ENCODE measurements at places on chromosomes 12 and 14.

- DNase-seq, result no peak
Measured at GRCh38 chr12:80625901-80626300, 81.5 kb upstream of the MYF6 start.

DNA sequence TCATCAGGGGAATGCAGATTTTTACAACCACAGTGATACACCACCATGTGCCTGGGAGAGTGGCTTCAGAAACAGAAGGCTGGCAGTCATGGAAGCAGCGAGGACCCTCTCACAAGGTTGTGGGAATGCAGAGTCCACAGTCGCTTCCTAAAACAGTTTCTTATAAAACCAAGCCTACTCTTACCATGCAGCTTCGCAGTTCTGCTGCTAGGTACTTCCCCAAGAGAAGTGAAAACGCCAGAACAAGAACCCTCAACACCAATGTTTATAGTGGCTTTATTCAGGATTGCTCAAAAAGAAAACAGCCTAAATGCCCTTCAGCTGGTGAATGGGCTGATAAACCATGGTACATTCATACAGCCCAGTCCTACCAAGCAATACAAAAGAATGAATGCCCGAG lies 87.2 kb downstream of the DDX51 start:
- DNase-seq, result no peak

DNA sequence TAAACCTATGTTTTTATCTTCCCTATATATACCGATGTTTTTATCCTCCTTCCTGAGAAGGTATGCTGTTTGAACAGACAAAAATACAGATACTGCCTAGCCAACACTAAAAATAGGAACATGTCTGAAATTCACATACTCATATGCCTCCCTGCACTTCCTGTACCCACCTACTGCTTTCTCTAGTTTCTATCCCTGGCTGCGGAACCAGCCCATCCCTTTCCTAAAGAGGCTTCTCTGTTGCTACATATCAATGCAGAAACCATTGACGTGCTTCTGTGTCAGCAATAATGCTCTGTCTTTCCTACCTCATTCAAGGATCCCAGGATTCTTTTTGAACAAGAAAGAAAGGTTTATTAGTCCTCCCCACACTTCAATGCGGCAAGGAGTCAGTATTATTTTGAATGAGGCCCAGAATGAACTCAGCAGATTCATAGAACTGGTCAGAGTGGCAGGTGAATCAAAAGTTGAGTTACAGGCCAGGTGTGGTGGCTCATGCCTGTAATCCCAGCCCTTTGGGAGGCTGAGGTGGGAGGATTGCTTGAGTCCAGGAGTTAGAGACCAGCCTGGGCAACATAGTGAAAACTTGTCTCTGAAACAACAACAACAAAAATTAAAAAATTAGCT lies 67.8 kb upstream of the NAP1L1 start:
- no peak for DNase-seq

GRCh38 chr14:46480817-46481216 lies 170.8 kb downstream of the RPL10L start:
- peak; percentile 77 for DNase-seq

DNA sequence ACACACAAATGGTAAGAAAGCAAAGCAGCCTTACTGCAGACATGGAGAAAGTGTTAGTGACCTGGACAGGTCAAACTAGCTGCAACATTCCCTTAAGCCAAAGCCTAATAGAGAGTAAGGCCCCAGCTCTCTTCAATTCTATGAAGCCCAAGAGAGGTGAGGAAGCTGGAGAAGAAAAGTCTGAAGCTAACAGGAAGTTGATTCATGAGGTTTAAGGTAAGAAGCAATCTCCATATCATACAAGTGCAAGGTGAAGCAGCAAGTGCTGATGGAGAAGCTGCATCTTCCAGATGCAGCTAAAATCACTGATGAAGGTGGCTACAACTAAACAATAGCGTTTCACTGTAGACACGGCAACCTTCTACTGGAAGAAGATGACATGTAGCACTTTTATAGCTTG lies 53.5 kb downstream of the PPP1R12A start:
- no peak for DNase-seq

- no peak for DNase-seq
Measured at GRCh38 chr12:42617622-42618021, 28.1 kb upstream of the PRICKLE1 start.

DNA sequence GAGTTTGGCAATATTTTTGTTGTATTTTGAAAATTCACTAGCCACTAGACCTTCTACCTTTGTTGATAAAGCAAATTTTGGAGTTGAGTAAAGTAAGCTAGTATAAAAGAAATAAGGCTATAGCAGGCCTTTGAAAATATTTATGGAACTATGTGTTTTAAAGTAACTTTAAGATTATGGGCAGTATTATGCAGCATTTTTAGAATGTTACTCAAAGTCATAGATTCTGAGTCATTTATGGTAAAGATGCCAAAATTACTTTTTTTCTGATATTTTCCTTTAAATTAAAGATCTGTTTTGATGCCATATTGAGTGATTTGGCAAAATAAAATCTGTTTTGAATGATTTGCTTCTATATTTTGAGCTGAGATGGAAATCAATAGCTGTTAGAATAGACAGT lies 57.2 kb downstream of the SYNE2 start:
- no peak for DNase-seq

DNA sequence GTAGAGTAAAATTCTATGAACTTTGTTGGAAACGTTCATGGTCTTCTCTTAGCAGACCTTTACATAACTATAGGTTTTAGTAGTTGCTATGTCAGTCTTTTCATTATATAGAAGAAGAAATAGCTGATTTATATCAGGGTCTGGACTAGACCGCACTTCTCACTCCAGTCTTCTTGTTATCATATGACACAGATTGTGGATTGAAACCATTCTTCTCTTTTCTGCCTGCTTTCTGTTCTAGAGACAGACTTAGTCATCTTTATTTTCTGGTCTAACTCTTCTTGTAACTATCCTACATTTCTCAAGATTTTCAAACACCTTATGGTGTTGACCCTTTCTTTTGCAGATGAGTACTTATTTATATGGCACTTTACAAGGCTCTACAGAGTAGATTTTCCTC lies 55.7 kb downstream of the PCNX1 start:
- no peak for DNase-seq

DNA sequence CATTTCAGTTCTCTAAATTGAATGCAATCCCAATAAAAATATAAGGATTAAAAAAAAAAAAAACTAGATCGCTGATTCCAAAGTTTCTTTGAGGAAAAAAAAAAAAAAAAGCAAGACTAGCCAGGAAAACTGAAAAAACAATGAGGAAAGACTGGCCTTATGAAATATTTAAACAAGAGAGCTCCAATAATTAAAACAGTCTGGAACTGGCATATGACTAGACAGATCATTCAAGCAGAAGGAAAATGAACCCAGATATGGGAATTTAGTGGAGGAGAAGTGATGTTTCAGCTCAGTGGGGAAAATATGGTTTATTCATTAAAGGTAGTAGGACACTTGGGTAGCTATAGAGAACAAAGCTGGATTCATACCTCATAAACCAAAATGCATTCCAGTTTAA lies 42.0 kb upstream of the TBC1D15 start:
- DNase-seq, result no peak

DNA sequence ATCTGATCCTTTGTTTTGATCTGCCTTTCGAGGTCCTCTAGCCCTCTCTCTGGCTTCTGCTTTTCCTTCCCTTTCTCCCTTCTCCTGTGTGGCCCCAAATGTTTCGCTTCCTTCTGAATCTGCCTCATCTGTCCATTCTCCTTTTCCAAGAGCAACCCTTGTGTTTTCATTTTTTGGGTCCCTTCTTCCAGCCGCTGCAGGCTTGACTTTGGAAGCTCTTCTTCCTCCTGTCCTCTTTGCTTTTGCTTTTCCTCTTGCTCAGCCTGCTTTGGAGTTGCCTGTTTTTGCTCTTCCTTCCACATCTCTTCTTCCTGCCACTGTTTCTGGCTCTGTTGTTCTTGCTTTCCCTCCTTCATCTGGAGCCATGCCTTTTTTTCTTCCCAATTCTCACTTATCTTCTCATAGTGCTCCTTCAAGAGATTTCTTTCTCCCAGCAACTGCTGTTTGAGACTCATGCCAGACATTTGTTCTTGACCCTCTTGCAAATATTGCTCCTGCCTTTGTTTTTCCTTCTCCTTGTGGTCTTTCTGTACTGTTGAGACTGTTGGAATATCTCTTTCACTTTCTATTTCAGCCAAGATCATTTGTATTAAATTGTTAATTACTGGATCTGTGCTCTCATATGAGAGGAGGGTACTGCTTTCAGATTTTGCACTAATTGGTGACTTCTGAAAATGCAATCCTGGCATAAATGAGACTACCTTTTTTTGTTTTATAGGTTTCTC lies 42.4 kb downstream of the FAM186A start:
- no peak for DNase-seq

- no peak for DNase-seq
Measured at GRCh38 chr12:58046271-58046670, 104.9 kb downstream of the ATP23 start.

- DNase-seq, result no peak
Measured at GRCh38 chr12:132390287-132391076, 61.1 kb upstream of the GALNT9 start.

GRCh38 chr12:132772606-132773005 lies 11.0 kb upstream of the ANKLE2 start:
- DNase-seq, result no peak

DNA sequence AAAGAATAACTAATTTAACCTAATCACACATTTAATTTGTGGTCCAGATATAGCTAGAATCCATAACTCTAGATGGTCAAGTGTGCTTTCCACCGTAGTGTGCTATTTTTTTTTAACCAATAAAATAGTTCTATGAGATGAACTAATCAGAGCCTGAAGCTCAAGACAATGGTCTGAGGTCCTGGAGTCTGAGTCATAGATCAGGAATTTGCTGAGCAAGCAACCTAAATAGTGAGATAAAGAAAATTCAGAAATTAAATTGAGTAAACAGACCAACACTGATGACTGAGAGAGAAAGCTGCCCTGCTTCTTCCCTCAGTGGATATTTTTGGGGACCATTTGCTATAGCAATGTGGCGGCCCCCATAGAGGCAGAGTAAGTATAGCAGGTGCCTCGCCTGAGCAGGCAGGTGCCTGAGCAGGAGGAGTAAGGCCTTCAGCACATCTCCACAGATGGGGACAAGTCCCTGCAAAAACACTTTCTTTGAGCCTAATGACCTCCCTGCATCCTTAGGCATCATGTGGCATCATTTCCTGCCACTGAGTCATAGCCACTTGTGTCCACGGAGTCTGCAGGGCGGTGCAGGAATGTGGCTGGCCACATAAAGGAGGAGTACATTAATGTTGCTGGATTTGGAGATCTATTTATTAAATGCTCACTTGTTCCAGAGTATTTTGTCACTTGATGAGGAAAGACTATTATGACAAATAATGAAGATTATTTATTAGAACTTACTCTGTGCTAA lies 13.9 kb upstream of the CLEC4E start:
- DNase-seq, result no peak

- DNase-seq, result no peak
Measured at GRCh38 chr14:101820283-101820798, 58.8 kb downstream of the PPP2R5C start.

GRCh38 chr14:73888971-73889370 lies 2.3 kb downstream of the ZNF410 start:
- no peak for DNase-seq

GRCh38 chr14:50821510-50822464 lies 9.2 kb downstream of the NIN start:
- DNase-seq, result peak; percentile 80

GRCh38 chr12:110931315-110931728 lies 10.9 kb upstream of the MYL2 start:
- DNase-seq, result no peak

DNA sequence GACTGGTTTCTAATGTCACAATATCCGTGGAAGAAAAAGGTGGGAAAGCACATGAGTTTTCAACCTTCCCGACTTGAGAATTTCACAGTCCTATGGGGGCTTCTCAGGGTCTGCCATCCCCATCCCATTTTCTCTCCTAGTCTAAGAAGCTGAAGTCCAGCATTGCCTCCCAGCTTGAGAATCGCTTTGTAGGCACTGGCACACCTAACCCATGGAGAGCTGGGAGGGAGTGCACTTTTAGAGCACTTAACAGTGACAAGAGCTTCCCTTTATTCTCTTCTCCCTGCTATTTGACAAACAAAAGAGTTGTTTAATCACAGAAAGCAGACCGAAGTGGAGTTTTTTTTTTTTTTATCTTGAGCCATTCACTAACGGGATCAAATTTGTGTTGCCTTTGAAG lies 22.8 kb upstream of the SRRM4 start:
- DNase-seq, result no peak

GRCh38 chr14:80850197-80850814 lies 91.2 kb downstream of the CEP128 start:
- DNase-seq, result peak; percentile 71

DNA sequence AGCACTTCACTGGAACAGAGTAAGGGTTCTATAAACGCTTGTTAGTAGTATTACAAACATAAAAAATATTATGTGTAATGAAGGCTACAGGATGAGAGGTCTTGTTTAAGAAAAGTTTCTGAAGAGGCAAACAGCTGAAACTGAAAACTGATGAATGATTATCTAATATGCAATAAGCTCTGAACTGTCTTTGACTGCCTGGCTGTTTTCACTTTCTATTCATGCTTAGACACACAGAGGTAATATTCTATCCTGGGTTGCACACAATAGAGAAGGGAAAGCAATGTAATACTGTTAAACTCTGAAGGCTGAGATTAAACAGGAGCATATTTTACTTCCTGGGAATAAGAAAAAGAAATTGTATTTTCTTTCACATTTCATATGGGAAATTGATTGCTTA lies 251.3 kb downstream of the ALX1 start:
- DNase-seq, result no peak

GRCh38 chr12:57760347-57760982 lies 5.6 kb downstream of the MARCHF9 start:
- no peak for DNase-seq

DNA sequence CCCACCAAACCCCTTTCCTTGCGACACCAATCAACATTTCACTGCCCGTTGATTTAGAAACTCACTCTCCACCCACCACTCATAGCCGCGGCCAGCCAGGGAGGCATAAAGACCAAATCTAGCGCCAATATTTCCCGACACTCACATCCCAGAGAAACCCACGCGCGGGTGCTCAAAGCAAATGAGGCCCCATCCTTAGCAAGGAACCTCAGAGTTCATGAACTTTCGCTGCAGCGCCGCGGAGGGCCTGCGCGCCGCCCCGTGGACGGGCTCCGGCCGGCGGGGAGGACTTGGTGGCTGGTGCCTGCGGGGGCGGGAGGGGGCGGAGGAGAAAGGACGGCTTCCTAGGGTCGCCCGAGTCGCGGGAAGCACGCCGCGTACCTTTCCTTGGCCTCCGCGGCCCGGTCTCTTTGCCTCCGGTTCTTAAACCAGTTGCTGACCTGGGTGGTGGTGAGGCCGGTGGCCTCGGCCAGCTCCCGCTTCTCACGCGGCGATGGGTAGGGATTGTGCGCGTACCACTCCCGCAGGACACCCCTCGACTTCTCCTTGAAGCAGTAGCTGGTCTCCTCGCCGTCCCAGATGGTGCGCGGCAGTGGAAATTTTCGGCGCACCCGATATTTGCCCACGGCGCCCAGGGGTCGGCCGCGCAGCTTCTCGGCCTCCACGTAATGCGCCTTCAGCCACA lies 886 bp downstream of the SIX1 start:
- DNase-seq, result peak; percentile 22

DNA sequence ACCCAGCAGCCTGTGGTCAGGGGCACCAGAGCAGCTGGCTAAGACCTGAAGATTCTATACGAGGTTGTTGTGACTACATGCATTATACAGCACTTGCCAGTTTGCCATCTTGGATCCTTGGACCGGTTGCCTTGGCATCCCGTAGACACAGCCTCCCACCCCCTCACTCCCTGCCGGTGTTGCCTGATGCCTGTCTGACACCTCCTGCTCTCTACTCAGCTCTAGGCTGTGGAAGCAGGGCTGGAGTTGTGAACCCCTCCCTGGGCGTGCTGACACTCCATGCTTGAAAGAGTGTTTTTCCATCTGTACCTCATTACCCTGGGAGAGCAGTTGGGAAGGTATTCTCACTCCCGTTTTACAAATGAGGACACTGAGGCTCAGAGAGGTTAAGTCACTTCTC lies 2.5 kb downstream of the CHGA start:
- DNase-seq, result no peak

Data from erythroblast (primary cell).